RWPE2 (cell line): ENCODE measurements at places on chromosomes 16 and 17.

- no peak for DNase-seq
Measured at GRCh38 chr16:3924763-3925162, 44.2 kb upstream of the CREBBP start.

DNA sequence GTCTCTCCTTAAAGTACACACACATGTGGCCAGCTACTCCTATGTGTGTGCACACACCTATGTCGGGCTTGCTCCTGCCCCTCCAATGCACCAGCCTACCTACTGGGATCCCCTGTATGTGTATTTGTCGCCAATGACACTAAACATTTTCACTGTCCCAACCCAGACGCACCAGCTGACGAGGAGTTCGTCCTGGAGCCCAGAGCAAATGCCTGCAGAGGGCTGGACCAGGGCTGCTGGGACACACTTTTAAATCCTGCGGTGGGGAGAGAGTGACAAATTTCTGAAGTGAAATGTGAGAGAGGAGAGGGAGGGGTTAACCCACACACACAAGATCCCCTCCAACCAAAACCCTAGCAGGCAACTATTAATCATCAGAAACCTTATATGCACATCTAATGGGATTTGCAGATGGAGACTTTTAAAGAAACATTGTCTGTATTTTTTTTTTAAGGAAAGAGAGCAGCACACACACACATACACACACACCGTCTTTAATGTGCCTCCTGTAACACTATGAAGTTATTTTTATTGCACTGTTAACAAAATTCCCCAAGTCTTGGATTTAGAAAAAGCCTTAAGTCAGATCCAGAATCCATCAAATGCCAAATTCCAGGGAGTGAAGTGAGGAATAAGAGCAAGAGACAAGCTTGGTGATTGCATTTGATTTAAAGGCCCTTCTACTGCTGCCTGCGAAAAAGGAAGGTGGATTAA, at the start of gene MEOX1:
MEOX1 (minus strand) TSS at position 224 of the 714 bp plus-strand sequence. CDS start 388 bp downstream, outside the sequence.
- no peak for DNase-seq

DNA sequence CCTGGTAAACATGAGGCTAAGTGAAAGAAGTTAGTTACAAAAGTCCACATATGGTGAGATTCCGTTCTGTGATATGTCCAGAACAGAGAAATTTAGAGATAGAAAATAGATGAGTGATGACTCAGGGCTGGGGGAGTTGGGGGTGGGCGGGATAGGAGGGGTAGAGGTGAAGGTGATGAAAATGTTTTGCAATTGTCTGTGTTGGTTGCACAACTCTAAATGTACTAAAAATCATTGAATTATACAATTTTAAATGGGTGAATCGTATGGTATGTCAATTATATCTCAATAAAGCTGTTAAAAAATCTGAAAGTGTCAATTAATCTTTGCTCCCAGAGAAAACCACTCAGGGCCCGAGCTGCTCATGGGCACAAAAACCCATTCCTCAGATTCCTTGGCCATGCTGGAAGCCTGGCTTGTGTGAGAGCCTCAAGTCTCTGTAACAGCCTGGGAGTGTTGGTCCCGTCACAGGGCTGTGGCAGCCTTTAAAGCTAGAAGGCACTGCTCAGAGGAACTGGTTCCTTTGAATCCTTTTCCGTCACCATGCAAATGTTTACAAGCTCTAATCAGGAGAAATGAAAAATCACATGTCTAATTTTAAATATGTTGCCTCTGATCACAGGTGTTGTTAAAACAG, 225.3 kb downstream of the WWOX start:
- DNase-seq: no peak

- no peak for DNase-seq
Measured at GRCh38 chr16:11014136-11014535, 69.8 kb downstream of the CLEC16A start.

GRCh38 chr17:9470171-9470570, 105.4 kb downstream of the STX8 start:
- no peak for DNase-seq

GRCh38 chr16:28935924-28936783, 4.4 kb downstream of the CD19 start:
- peak; percentile 79 for DNase-seq

DNA sequence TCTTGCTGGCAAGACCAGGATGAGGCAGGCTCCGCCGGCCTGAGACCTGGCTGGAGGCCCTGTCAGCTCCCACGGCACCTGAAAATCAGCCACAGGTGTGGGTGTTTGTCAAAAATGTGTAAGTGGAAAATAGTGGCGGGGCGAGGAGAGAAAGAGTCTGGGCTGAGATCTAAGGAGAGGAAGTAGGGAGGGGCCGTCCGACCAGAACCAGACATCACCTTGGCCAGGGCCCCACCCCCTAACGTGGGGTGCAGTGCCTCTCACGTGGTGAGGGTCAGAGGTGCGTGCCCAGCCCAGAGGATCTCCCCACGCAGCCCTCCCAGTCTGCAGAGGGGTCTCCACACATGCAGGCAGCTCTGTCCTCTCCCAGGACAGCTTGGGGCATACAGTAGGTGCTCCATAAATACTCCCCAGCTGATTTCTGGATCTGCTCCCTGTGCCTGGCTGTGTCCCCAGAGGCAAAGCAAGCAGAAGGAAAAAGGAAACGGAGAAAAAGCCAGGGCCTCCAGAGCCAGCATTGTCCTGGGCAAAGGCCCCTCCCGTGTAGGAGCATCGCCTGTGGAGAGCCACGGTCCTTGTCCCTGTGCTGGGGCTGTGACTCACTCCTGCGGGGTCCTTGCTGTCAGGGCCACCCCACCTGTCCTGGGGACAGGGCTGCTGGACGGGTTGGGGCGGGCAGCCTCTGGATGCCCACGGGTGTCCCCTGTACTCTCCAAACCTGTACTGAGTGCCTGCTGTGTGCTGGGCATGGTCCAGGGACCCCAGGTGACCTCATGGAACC, 16.7 kb downstream of the ZFPM1 start:
- no peak for DNase-seq

DNA sequence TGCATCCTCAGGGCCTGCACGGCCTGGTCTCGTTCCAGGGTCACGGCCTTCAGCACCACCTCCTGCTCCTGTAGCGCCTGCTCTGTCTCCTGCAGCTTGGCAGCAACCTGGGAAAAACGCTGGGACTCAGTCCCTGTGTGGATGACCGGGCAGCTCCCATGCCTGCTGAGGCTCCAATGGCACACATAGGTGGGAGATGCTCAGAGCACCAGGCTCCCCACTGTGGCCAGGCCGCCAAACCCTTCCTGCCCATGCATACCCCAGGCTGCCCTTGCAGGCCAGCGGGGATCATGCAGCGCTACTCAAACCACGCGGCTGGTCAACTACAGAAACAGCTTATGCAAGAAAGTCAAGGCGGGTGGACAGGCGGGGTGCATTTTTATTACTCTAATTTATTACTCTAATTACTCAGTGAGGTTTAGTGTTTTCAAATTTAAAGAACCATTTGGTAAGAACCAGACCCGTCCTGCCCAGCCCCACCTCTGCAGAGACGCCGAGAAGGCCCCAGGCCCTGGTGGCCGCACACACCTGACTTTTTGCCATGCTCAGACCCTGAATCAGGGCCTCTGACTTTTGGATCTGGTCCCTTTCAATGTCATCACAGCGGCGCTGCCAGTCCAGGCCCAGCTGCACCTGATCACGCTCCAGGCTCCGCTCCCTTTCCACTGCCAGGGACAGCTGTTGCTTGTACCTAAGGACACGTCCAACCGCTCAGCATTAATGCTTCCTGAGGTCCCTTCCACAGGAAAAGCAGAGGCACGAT, 34.0 kb downstream of the CCDC57 start:
- no peak for DNase-seq

GRCh38 chr16:56241596-56241995, 50.3 kb downstream of the GNAO1 start:
- DNase-seq: no peak

GRCh38 chr17:49984283-49984682, 10.7 kb downstream of the DLX3 start:
- DNase-seq: peak; percentile 51

GRCh38 chr16:89623511-89624261, 10.2 kb downstream of the DPEP1 start:
- DNase-seq: peak; percentile 62

DNA sequence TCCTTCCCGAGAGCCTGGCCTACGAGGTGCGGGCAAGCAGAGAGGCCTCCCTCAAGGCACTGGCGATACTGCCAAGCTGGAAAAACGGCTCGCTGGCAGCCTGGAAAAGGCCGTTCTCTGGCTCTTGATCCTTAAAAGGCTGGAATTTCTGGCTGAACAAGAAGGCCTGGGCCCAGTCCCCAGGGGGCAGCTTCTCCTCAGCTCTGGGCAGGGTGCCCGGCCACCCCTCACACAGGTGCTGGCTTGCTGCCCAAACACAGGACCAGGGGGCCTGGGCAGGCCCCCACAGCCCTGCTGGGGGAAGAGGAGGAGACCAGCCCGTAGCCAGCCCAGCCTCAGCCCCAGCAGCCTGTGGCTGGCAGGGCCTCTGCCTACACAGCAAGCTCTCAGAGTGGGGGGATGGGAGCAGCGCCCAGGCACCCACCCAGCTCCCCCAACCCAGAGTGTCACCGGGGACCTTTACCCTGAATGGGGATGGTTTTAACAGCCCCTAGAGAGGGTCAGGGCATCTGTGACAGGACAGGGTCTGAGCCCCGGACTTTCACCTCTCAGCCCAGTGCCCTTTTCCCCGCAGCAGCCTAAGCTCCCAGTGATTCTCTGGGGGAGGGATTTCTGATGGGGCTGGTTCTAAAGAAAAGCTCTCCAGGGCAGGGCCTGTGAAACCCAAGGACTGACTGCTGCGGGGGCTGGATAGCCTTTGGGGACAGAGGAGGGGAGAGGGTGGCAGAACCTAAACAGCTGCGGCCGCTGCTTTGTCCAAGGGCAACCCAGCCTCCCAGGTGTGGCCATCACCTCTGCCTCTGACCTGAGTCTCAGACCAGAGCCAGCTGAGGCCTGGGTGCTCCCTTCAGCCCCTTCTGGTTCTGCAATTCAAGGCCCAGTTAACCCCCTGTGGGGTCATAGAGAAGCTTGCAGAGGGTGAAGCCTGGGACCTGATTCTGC, 38.6 kb upstream of the TOB1 start:
- no peak for DNase-seq

- no peak for DNase-seq
Measured at GRCh38 chr17:17911001-17911613, 61.1 kb downstream of the TOM1L2 start.

DNA sequence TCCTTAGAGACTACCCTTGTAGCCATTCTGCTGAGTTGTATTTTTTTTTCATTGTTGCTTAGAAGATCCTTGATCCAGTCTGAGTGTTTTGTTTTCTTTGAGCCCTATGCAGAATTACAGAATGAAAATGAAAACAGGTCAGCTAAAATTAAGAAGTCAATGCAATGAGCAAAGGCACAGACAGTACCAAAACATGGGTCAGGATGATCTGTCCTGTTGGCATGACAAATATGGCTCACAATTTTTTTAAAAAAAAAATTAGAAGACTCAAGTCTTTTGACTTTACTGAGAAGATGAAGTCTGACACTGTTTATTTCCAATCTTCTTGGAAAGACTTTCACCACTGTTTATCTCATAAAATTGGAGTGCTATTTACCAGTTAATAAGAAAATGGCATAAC, 32.4 kb downstream of the KCNJ16 start:
- DNase-seq: no peak
